Effector CD4-positive, alpha-beta T cell (primary cell): ENCODE measurements at places on chromosomes 1 and 21.
A peak's percentile ranks its signal among the peaks of the same experiment; 100 is the strongest.

DNA sequence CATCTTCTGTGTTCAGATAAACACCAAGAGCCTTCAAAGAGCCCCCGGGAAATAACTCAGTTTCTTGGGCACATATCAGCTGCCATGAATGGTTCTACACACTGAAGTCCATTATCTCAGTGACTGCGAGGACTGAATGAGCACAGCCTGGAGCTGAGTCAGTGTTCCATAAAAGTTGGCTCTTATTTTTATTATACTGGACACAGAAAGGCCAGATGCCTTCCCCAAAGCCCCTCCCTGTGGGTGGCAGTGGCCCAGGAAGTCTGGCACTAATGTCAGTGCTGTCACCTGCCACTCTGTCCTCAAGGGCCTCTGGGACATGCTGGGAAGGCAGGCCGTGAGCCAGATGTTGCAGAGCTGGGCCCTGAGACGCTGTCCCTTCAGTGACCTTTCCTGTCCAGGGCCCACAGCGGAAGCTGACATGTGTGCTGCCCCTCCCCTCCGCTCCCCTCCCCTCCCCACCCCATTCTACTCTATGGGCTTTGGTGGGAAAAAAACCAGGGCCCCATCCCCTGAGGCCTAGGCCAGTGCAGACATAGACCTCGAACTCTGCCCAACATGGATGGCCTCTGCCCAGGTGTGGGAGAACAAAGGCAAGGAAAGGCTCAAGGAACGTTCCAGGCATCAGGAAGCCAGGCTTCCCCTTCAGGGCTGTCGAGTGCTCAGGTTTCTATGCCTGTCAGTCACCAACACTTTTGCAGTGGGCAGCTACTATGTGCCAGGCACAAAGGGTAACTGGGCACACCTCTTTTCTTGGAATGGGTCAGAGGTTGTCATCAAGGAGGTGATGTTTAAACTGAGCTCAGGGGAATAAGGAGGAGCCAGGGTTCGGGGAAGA lies 22.4 kb upstream of the NPPB start:
- DNase-seq = no peak

DNA sequence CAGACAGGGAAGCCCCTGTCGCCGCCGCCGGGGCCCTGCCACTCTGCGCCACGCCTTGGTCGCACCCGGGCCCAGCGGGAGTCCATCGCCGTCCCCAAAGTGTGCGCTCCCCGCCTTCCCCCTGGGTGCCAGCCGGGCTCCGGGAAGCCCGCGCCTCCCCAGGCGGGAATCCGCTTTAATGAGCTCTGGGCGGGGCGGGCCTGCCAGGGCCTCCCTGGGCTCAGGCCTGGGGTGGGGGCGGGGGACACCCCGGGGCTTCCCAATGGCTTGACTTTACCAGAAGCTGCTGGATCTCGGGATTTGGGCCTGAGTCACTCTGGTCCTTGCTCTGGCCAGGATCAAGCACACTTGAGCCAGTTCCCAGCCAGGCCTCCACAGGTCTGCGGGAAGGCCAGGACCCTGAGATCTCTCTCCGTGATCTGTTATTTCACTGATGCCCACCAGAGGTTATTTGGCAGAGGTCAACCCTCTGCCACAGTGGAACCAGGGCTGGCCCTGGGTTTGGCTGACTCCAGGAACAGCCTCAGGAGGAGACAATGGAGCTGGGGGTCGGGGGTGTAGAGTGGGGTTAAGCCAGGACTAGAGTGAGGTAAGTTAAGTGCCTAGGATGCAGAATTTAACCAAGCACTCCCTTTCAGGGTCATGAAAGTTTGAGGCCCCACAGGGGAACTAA lies 178.4 kb upstream of the EDN2 start:
- DNase-seq = peak; percentile 23

GRCh38 chr1:160855181-160855981 lies 7.3 kb downstream of the CD244 start:
- no peak for DNase-seq

DNA sequence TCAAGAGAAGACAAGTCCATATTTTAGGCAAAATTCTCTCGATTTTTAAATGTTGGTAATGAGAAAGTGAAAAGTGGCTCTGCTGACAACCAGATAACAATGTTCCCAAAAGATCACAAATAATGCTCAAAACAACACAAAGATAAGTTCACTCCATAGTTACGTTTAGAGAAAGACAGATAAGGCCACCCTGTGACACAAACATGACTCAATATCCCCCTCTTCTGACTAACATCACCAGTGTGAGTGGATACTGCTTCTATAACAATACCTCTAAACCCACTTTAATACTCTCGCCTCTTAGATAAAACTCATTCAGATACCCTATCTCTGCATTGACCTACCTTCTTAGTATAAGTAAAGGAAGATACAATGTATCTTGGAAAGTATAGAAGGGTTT lies 51.2 kb upstream of the RGS7 start:
- DNase-seq = no peak

- DNase-seq = no peak
Observed at GRCh38 chr1:154886281-154887015, 16.4 kb upstream of the KCNN3 start.

DNA sequence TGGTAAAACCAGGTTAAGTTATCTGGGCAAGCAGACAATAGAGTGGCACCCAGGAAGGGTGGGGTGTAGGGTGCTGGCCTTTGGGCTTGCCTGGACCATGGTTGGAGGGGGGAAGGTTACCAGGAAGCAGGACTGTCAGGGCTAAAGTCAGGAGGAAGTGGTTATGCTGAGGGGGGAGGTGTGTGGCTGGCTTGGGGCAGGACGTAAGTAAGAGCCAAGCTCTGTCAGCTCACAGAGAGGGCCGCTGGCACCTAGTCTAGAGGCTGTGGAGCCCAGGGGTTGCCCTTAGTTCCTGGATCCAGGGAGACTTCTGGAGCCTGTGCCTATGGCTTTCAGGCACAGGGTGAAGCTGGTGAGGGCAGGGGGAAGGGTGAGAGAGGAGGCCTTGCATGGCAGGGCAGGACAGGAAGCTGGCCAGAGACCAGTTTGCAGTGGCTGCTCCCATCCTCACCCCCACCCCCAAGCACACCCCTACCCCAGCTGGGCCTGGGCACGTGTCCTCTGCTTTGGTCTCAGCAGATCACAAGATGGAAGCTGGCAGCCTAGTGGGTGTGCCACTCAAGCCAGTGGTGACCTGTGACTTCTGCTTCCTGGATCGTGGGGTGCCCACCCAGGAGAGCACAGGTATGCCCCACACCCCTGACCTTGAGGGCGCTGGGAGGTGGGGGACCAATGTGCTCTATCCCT lies 20.5 kb upstream of the SMYD3 start:
- no peak for DNase-seq

GRCh38 chr1:1189111-1189510 lies 15.4 kb downstream of the TTLL10 start:
- DNase-seq = no peak

DNA sequence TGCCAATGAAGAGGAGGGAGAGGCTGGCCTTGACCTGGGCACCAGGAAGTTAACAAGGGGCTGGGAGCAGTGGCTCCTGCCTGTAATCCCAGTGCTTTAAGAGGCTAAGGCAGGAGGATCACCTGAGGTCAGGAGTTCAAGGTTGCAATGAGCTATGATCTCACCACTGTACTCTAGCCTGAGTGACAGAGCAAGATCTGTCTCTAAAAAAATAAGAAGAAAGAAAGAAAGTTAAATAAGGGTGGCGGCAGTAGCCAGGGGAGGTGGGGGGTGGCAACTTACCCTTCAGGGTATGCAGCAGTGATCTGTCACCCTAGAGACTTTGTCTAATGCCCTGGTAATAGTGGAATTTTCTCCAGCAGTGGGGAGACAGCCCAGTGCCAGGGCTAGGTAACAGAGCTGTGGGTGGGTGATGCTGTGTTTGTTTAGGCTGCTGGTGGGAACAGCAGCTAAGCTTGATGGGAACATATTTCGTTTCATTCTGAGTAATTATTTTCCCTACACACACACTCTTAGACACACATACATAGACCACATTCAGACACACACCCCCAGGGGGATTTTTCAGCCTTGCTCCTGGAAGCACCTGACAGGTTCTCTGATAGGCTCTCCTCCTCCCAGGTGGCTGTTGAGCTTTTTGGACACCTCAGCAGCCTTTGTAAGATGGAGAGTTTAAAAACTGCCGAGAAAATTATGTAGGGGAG lies 11.3 kb upstream of the SYT6 start:
- DNase-seq = no peak

DNA sequence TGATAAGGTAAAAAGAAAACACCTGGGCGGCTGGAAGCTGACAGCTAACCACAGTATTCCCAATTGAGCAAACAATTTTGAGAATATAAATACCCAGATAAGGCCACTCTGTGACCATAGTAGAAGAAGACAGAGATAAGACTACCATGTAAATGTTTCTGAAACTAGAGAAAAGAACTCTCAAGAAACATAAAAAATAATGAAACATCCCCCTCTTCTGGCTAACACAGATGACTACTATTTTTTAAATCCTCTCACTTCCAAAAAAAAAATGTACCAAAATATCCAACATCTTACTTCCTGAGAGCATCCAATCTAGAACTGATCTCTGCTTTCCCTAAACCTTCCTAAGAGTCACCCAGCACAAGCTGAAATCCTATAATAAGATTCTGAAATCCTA lies 125.9 kb downstream of the HFM1 start:
- no peak for DNase-seq
